ENCODE measurements at places on chromosomes 13 and 19.

GRCh38 chr19:5585461-5586299 is 17.9 kb upstream of the TINCR start:
- peak; percentile 96 for DNase-seq

DNA sequence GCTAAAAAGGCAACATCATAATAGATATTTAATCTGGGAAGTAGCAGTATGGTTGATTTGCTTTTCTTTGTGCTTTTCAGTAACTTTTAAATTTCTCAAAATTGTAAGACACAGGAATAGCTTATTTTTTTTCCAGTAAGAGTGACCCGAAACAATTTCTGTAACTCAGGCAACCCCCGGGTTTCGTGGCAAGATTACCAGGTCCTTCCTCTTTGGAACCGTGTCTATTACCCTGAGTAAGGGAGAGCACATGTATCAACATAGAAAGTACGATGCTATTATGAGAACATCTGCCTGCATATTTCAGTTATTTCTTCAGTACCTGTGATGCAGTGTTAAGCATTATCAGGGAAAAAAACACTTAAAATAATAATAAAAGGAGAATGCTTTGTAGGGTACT is 64.1 kb downstream of the DOCK9 start:
- DNase-seq = no peak

GRCh38 chr13:40026741-40027140 is 371.3 kb downstream of the COG6 start:
- no peak for DNase-seq

DNA sequence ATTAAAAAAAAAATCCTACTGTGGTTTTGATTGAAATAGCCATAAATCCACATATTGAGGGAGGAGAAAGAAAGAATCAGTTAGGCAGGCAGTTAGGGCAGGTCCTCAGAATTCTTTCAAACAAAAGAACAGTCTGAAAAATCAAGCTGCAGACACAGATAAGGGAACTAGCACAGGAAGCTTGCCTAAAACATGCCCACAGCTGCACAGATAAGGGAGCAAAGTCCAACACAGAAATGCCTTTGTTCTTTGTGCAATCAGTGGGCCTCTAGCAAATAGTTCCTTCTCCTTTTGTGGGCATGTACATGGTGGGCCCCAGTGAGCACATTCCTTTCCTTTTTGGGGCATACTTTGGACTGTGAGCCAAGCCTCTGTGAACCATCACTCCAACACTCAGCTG is 42.7 kb downstream of the UTP14C start:
- peak; percentile 71 for DNase-seq

DNA sequence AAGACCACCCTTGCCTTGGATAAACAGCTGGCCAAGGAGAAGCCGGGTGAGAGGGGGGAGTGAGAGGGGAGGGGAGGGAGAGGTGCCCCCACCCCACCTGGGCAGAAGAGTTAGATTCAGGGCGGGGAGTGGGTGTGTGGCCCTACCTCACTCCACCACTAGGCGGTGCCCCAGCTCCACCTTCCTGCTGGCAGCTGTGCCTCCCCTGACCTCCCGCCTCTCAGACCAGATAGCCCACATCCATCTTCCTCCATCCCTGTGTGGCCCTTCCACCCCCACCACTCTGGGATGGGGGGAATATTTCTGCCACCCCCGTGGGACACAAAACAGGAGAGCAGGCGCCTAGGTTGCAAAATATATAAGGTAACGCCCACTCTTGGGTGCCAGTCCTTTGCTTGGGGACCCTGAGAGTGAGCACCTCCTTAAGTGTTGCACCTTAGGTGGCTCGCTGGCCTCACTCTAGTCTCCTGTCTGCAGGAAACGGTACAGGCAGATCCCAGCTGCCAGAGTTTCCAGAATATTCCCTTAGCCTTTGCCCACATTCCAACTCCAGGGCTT is 13.8 kb upstream of the EHD2 start:
- peak; percentile 53 for DNase-seq

All from common myeloid progenitor, CD34-positive (primary cell).